ENCODE measurements at places on chromosomes 3 and 15.

DNA sequence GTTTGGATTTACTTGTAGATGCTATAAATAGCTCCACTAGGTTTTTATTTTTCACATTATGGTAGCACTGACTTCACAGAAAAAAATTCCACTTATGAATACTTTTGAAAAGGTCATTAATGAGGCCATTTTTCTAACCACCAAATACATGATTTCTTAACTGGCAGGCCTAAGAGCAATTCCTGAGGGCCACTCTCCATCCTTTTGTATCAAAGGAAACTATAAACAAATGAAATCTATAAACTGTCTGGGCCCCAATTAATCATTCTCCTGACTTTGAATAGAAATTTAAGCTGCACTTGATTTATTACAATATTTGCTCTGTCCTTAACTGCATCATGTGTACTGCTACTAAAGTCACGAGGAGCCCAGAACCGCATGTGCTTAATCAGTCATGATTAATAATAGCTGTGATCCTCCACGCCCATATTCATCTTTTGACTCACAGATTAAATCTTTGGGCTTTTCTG lies 25.1 kb upstream of the MTMR10 start:
- DNase-seq = no peak

GRCh38 chr3:133901083-133901482 lies 5.4 kb upstream of the RAB6B start:
- no peak for DNase-seq

- DNase-seq = peak; percentile 78
Observed at GRCh38 chr15:40307421-40308211, at the start of gene PLCB2. Gene PLCB2, minus strand, starts transcription at chr15:40307935. Its CDS starts 263 bp downstream, at chr15:40307672.

GRCh38 chr3:69368129-69368741 lies 17.7 kb downstream of the FRMD4B start:
- peak; percentile 68 for DNase-seq

GRCh38 chr3:102124282-102124681 lies 275.0 kb downstream of the NFKBIZ start:
- no peak for DNase-seq

- DNase-seq = no peak
Observed at GRCh38 chr15:89858661-89859458, 34.9 kb downstream of the AP3S2 start.

GRCh38 chr3:66583424-66584040 lies 82.7 kb upstream of the LRIG1 start:
- no peak for DNase-seq

- DNase-seq = no peak
Observed at GRCh38 chr3:146464783-146465182, 4.6 kb downstream of the PLSCR2 start.

GRCh38 chr15:74108111-74108510 lies 22.3 kb upstream of the ISLR2 start:
- DNase-seq = no peak

DNA sequence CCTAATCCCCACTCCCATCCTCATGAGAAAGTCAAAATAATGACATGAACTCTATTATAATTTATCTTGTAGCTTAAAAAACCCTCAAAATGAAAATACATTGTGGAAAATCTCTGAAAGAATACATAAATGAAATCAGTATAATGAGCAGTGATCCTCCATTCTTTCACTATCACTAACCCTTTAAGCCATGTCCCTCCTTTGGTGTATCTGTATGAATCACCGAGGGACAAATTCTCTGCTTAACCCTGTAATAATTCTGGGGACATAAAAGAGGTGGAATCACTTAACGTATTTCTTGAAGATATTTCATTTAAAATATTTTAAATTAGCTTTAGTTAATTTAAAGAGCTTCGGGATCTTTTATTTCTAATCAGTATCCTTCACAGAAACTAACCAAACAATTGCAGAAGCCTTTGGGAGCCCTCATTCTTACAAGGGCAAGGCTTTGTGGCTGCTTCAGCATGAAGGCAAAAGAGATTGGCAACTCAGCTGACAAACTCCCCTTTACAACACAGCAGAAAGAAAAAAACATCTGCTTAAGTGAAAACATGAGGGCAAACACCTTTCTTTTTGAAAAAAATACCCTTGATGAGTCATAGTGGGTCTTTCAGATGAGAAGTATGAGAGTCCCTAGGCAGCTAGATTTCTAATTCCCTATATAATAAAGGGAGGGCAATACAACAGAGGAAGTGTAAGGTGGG lies 44.0 kb upstream of the ALCAM start:
- peak; percentile 31 for DNase-seq

- DNase-seq = no peak
Observed at GRCh38 chr3:48765376-48765775, 48.4 kb upstream of the IP6K2 start.

DNA sequence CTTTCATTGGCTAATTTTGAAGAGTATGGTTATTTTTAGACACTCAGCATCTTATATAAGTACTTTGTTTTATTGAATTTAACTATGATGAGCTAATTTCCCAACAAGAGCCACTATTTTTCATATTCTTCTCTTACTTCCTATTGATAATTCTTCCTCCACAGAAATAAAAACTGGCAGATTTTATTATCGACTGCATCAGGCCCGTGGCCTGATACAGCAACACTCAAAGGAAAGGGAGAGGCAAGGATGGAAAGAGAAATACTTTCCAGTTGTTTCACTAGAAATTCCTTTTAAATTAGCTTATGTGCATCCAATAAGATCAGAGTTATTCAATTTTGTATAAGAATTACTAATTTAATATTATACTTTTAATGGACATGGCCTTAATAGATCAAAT lies 886.3 kb downstream of the ROBO1 start:
- no peak for DNase-seq

GRCh38 chr3:133375403-133375745 lies 24.5 kb upstream of the BFSP2 start:
- DNase-seq = no peak

- DNase-seq = no peak
Observed at GRCh38 chr3:51657234-51657633, 13.8 kb upstream of the TEX264 start.

GRCh38 chr3:25846282-25846681 lies 56.4 kb downstream of the OXSM start:
- DNase-seq = no peak

GRCh38 chr3:102237181-102237580 lies 197.6 kb upstream of the ZPLD1 start:
- DNase-seq = no peak

DNA sequence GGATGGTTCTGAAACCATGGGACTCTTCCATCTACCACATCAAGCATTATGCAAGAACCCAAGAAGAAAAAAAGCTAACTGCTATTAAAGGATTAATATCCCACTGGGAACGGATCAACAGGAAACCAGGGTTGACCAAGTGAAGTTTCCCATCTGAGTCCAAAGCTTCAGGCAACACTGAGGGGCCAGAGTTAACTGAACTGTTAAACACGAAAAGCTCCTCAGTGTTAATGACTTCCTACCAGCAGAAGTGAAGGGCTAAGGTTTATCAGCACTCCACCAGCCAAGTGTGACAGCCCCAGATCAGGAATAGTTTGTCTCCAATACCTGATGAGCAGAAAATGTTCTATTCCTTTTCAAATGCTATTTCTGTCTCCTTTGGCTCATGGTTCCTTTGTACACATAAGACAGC lies 36.7 kb downstream of the PTPN9 start:
- no peak for DNase-seq

GRCh38 chr3:66482018-66482404 lies 18.8 kb downstream of the LRIG1 start:
- DNase-seq = no peak

- DNase-seq = no peak
Observed at GRCh38 chr3:186670155-186670554, 4.3 kb downstream of the HRG start.

- no peak for DNase-seq
Observed at GRCh38 chr3:162141272-162141791, 644.7 kb downstream of the OTOL1 start.

DNA sequence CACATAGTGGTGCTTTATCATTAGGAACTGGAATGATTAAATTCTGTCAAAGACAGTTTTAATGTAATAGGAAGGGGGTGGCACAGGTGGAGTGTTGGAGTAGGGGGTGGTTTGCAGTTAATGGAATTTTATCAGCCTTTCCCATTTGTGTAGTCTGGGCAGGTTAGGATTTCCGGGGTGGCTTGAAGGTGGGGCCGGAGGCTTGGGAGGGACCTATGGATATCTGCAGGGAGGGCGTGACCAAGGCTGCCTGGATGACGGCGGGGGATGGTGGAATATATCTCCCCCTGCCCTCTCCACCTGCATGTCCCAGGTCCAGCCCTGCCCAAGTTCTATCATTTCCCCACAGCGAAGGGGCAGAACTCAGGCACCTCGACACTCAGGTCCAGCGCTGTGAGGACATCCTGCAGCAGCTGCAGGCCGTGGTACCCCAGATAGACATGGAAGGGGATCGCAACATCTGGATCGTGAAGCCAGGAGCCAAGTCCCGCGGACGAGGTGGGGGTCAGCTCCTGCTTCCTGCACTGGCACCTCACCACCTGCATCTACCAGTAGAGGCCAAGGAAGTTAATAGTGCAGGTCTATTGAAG lies 15.5 kb downstream of the TTLL3 start:
- no peak for DNase-seq

GRCh38 chr3:177830411-177830849 lies 633.1 kb upstream of the TBL1XR1 start:
- no peak for DNase-seq

GRCh38 chr3:37131860-37132144 lies 42.6 kb downstream of the LRRFIP2 start:
- no peak for DNase-seq

DNA sequence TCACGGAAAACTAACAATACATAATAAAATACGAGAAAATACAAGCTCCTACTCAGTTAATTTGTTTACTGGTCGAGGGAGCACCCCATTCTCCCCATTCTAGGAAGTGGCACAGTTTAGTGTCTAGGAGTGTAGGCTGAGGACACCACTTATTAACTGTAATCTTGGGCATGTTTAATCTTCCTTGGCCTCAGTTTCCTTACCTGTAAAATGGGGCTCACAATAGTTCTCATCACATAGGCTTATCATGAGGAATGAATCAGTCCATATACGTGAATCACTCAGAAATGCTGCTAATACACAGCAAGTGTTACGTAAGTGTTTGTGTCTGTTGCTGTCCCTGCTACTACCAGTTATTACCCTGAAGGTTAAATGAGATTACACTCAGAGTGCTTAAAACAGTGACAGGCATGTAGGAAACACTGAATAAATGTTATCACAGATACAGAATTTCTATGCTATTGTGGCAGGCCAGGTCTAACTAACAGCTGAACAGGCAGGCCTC lies 210.2 kb downstream of the OSBPL10 start:
- no peak for DNase-seq

- no peak for DNase-seq
Observed at GRCh38 chr15:55816017-55816416, 73.1 kb upstream of the PRTG start.
